Activated T-helper 1 cell treated with anti-CD3 and anti-CD28 coated beads, Interleukin-2, amount 50 U/mL, for 16 hours (primary cell): ENCODE measurements at places on chromosomes 12 and 14.

- no peak for DNase-seq
These were observed 153.1 kb downstream of the BCL11B start for GRCh38 chr14:99118946-99119345.

GRCh38 chr12:69083689-69084088 is 150.7 kb upstream of the CPM start:
- DNase-seq = no peak

DNA sequence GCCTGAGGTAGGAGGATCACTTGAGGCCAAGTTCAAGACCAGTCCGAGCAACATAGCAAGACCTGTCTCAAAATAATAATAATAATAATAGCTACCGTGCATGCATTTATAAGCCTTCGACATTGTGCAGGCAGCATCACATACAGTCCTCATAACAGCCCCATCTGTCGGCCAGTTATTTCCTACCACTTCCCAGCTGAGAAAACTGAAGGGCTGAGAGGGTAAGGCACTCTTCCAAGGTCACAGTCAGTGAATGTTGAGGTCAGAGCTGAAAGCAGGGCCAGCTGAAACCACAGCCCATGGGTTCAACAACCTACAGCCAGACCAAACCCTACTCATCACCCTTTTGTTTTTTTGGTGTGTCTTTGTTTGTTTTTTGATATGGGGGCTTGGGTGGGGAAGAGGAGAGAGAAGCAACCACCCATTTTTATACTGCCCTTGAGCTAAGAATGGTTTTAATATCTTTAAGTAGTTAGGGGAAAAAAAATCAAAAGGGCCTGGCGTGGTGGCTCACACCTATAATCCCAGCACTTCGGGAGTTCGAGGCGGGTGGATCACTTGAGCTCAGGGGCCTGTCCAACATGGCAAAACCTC is 16.8 kb upstream of the ITPK1 start:
- DNase-seq = no peak

DNA sequence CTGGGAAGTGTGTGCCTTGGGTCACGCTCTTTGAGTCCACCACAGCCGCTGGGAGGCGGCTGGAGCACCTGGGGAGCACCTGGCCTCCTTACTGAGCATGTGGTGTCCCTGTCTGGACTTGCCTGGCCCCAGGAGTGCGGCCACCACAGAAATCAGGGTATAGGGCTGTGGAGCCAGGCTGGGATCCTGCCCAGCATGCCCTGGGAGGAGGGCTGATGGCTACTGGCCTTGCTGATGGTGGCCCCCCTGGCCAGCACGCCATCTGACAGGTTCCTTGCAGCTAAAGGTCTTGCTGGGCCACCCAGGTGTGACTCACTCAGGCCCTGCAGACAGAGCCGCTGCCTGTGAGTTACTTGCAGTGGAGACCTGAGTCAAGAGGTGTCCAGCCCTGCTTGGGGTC is 6.0 kb downstream of the ULK1 start:
- no peak for DNase-seq

DNA sequence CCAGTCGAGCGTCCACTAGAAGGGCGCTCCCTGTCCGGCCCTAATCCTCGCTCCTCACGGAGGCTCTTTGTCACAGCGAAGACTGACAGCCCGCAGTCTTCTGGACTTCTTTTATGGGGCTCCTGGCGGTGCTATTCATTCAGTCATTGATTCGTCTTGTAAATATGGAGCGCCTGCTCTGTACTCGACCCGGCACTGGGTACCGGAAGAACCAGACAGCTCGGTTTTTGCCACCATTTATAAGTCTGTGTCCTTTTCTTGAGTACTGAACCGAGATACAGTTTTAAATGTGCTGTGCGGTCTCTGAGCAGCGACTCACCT is 570 bp downstream of the DMAC2L start:
- DNase-seq = no peak

- no peak for DNase-seq
These were observed 8.6 kb downstream of the TC2N start for GRCh38 chr14:91858536-91859275.

- DNase-seq = no peak
These were observed 22.7 kb downstream of the TRMT5 start for GRCh38 chr14:60958146-60958545.
